ENCODE measurements at places on chromosomes 5 and 9. TPM values are rescaled to one million over a fixed set of nuclear protein-coding genes. Genes with fewer than 3 reads are reported as not detected.
A peak's percentile ranks its signal among the peaks of the same experiment; 100 is the strongest.

- peak; percentile 78 for DNase-seq
These were observed 33.4 kb downstream of the PCDHGC5 start for GRCh38 chr5:141522301-141522700.

GRCh38 chr5:175863316-175863715 lies 8.1 kb upstream of the CPLX2 start:
- DNase-seq, result no peak

DNA sequence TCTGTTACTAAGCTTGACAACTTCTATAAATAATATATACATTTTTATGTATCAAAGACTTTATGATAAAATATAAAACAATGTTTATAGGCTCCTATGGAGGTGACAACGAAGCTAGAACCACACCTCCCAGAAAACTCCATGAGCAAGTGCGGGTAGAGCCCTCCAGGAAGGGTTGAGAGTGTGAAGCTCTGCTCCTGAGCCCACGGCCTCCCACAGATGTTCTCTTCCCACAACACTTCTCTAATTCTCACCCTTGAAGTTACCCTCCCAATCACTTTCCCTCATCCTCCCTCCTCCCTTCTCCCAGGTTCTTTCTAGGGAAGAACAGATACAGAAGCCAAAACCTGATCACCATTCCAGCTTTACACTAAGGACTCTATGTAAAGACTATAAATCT lies 427.6 kb downstream of the SPOCK1 start:
- no peak for DNase-seq

- DNase-seq, result no peak
These were observed 59.1 kb downstream of the ZNF462 start for GRCh38 chr9:106922026-106922425.

DNA sequence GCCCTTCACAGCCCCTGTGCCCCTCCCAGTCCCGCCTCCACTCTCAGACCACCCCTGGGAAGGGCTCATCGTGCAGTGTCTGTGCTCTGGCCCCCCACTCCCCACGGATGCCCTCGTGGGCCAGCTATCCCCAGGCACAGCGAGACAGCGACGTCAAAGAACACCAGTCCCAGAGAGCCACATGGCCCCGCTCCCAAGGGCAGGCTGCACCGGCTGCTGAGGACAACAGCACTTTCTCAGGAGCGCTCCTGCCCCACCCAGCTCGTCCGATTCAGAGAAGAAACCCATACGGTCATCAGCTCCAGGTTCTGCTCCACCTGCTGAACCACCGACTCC lies 4.8 kb upstream of the SNAPC4 start:
- DNase-seq, result no peak

DNA sequence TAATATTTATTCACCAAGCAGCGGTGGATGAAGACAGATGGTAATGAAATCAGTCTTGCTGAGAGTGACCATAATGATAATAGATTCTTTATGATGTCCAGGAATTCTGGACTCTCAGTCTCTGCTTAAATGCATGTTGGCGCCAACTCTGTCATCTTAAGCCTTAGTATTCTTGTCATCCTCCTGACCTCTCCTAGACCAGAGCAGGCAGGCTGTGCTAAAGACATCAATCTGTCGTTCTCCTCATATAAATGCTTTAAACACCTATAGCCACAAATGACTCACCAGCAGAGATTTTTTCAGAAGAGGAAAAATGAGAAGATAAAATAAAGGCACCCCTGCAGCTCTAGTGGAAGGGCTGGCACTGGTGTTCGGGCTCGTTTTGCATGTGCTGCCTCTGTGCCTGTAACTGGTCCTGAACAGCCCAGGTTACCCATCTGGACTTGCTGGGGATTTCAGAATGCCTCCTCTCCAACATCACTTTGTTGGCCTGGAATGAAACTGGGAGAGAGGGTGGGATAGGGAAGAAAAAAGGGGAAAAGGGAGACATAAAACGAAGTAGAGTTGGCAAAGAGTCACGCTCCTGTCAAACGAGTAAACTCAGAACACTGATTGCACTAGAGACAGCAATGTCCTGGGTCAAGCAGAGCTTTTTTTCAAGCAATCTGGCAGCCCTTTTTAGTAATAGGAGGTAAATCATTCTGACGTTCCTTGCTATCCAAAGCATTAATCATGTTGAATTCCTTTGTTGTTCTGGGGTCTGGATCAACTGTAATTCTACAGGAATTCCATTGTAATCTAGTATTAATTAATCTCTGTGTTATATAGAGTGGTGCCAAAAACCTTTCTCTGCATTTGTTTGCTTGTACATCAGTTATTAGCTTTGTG lies 195.5 kb upstream of the CLINT1 start:
- no peak for DNase-seq

DNA sequence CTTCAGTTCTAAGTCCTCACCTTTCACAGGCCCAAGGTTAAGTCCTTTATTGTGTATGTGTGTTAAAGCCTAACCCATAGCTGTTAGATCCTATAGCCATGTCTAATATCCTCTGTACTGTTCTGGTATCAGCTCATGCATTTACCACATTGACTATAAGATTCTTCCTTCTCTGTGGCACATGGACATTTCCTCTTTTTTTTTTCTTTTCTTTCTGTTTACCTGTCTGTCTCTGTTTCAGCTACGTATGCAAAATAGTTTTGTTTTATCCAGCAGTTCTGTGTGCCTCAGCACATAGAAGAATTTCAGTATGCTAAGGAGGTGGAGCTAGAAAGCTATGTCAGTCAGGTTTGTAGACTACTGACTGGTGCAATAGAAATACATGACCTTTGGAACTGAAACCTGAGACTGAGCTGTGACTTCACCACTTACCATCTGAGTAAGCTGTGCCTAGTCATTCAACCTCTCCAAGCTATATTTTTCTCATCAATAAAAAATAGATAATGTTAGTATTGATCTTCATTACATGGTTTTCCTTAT lies 155.6 kb upstream of the VLDLR start:
- DNase-seq, result peak; percentile 40

DNA sequence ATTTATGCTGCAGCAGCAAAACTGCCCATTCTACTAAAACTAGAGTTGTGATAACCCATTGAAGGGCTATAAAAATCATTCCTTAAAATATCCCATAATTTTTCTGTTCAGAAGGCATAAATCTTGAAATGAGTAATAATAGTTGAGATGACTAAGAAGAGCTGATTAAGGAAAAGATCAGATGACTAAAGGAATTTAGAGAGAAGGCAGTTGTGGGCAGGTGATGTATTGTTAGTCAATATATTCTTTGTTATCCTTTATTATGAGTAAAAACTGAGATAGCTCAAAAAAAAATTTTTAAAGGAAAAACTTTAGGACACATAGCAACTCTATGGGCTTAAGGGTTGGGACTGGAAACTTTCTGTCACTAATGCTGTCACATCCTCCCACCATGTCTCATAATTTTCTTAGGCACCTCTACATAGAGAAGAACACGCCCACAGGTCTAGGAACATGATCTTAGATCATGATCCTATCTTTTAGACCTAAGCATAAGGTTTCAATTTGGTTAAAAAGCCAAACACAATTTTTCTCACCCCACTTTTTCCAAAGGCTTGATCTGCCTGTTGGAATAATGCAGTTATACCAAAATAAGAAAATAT lies 597.5 kb upstream of the MEF2C start:
- peak; percentile 55 for DNase-seq

- DNase-seq, result no peak
These were observed 512.5 kb downstream of the DMAC1 start for GRCh38 chr9:7287065-7287464.

GRCh38 chr5:179776411-179776938 lies 17.3 kb upstream of the LTC4S start:
- no peak for DNase-seq

DNA sequence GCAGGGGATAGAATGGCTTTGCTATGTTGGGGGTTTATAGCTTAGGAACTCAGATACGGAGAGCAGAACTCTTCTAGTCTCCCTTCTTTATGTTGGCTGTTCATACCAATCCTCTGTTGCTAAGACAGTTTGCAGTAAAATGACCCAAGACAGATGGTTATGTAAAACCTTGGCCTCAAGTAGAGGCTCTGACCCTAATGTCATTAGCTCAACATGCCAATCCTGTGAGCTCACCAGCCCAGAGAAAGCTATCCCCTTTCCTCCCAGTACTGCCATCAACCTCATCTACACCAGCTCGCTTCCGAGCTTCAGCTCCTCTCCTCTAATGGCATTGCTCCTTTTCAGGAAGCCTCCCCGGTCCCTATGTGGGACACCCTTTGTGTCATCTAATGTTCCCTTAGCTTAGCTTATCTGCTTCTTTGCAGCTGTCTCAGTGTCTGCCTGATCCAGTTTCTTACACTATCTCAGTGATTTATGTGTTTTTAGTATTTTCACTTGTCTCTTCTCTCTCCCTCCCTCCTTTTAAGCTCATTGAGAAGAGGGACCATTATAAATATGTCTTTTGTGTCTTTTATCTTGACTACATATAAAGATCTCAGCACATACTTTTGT lies 281.3 kb upstream of the CLINT1 start:
- DNase-seq, result no peak

DNA sequence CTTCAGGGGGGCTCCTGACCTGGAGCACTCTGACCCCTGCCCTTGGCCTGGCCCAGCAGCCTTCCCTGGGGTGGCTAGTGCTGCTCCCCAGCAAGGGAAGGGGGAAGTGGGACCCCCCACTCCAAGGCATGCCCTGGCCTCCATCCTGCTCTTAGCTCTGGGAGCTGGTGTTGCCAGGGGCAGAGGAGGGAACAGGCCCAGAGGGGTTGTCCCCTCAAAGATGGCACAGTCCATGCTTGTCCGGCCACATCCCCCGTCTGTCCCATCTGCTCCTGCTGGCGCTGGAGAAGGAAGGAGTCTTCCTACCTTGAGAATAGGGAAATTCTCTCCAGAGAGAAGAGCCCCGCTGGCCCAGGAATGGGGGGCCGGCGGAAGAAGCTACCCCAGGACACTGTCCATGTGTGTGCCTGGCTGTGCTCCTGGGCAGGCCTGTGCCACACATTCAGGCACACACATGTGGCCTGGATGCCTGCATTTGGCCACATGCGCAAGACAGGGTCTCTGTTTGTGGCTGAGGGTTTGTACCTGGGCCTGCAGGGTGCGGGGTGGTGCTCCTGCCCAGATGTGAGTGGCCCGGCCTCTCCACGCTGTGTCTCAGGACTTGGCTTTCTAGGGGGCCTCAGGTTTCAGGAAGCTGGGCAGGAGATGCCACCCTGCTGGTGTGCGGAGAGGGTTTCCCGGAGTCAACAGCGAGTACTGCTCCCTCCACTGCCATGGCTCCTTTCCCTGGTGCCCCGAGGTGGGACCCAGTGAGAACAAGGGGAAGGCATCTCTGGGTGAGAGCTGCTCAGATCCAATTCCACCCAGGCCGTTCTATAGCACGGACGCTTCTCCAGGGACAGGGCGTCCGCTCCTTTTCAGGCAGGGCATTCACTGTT lies 247.1 kb downstream of the PBX3 start:
- no peak for DNase-seq

GRCh38 chr5:172175263-172175719 lies 12.7 kb downstream of the STK10 start:
- DNase-seq, result no peak

DNA sequence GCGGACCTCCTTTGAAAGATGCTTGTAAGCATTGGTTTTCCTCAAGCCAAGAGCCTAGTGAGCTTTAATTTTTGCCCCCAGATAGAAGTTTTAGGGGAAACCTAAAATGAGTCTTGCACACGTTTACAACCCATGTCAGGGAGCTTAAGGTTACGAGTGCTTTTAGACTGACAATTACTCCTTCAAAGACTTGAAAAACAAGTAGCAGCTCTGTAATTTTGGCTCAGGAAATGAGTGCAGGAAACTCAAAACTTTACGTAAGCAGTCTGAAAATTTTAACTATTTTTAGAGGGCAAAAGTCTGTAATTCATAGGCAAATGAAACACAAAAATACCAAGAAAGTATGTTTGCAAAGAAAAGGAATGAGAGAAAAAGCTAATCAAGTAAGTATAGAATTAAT lies 36.8 kb downstream of the UBE2QL1 start:
- DNase-seq, result no peak

DNA sequence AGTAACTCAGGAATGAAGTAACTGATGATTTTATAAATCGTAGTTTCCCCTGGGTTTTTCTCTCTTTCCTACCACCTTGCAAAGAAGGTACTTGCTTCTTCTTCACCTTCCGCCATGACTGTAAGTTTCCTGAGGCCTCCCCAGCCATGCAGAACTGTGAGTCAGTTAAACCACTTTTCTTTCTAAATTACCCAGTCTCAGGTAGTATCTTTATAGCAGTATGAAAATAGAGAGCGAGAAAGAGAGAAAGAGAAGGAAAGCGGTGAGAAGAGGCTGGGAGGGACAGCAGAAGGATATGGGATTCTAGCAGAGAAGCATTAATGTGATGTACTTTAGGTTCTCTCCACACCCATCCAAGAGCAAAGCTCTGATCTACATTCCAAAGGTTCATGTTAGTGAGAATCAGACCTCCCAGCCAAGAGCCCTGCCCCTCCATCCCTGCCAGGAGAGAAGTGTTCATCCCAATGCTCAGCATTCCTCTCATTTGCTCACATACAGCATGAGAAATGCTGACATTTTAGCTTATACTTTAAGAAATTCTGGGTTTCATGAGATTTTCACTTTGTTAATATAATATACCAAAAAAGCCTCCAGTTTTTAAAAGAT lies 185.0 kb upstream of the PTGER4 start:
- DNase-seq, result no peak

Gene STOML2
- polyA plus RNA-seq, result 176 TPM

GRCh38 chr9:112361601-112362000 lies 18.3 kb upstream of the HSDL2 start:
- peak; percentile 29 for DNase-seq

Gene FBLL1
- polyA plus RNA-seq, result 0.05 TPM

- no peak for DNase-seq
These were observed 77.7 kb downstream of the NTNG2 start for GRCh38 chr9:132239518-132239917.

DNA sequence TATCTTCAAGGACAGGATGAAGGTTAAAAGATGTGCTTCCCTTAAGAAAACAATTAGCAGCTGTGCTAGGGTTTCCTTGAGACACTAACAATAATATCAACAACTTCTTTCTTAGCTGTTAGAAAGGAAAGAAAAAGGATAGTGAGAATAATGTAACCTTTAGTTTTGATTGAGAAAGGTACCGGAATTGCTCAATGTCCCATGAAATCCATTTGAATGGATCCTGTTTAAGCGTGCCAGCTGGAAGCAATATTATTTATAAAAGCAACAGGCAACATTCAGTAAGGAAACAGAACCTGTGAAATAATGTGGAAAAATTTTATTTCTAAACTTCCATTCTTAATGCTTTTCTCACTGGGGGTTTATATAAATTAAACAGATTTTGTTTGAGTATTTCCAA lies 120.9 kb downstream of the CCDC192 start:
- no peak for DNase-seq

Gene TMEFF1
- 0.32 TPM for polyA plus RNA-seq
